ENCODE measurements at places on chromosomes 16 and 17. TPM values are rescaled to one million over a fixed set of nuclear protein-coding genes. Genes with fewer than 3 reads are reported as not detected.

- peaks cover 33% of the 10 kb centered on the region for H3K4me1 ChIP-seq
- no peak overlapping the region for H3K27ac ChIP-seq
- DNase-seq = no peak
- no peaks in the 10 kb centered on the region for H3K27me3 ChIP-seq
- no peak overlapping the region for H3K4me3 ChIP-seq
Observed at GRCh38 chr17:35612924-35613521, 25.9 kb downstream of the AP2B1 start.

DNA sequence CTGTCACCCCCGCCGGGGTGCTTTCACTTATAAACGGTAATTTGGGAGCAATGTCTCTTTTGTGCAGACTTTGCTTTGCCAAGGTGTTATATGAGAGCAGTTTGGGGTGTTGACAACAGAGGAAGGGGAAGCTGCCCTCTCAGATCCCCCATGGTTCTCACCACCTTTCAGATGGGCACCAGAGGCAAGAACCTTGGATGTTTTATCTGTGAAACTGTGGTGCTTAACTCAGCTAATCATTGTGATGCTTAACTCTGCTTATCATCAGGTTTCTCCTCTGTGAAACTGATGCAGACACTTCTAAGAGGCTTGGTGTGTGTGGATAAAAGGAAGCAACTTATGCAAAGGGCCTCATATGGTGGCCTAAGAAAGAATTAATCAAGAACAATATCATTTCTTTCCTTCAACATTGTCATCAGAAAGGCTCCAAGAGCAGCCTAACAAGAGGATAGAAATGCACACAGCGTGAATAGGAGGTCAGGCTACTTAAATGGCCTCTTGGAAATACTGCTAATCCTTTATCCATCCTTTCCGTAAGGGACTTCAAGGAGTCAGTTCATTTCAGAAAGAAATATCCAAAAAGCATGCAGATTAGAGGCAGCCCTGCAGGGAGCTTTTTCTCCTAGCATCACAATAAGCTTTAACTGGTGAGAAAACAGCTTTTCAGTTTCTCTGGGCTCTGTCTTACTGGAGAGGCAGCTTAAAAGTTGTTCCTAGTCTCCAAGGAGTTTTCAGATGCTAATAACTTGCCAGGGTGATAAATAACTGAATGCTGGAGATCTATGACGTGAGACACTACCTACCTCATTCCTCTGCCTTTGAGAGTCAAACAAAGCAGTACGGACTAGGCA lies 55.1 kb upstream of the CLEC3A start:
- H3K4me1 ChIP-seq = peaks cover 4% of the 10 kb centered on the region
- H3K27me3 ChIP-seq = peaks cover 9% of the 10 kb centered on the region
- no peak overlapping the region for H3K27ac ChIP-seq
- no peaks in the 10 kb centered on the region for H3K36me3 ChIP-seq
- DNase-seq = no peak

DNA sequence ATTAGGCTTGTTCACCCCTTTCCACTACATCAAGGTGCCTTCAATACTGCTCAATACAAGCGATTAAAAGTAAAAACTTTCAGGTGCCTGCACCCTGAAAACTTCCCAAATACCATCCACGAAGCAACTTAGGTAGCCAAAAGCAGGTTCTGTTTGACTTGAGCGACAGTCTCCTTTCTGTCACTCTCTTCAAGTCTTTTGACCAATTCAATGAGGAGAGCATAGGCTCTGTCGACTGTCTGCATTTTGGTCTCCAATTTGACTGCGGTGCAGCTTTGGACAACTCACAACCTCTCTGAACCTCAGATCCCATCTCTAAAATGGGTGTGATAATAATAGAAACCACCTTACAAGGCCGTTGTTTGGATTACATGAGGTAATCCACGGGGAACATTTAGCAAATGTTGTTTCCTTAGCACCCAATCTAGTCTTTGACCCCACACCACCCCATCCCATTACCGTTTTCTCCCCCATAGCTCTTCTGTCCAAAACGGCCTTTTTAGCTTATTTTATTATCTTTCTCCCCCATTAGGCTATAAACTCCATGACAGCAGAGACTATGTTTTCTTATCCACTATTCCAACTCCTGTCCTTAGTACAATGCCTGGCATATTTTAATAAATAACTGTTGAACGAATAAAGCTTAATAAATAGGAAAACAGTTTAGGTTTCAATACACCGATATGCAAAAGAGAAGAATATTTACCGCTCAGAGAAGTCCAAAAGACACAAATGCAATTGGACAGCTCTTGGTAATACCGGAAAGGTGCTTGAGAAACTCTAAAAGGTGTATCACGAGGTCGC lies 999 bp downstream of the MARF1 start:
- peaks cover 23% of the 10 kb centered on the region for H3K36me3 ChIP-seq
- DNase-seq = no peak
- peak overlapping the region; percentile 97 for H3K27ac ChIP-seq
- H3K4me1 ChIP-seq = peaks cover 39% of the 10 kb centered on the region
- peak overlapping the region; percentile 93 for H3K4me3 ChIP-seq

GRCh38 chr17:27413315-27413714 lies 42.9 kb upstream of the KSR1 start:
- no peak for DNase-seq
- H3K36me3 ChIP-seq = no peaks in the 10 kb centered on the region
- H3K4me3 ChIP-seq = no peak overlapping the region
- peaks cover 7% of the 10 kb centered on the region for H3K4me1 ChIP-seq

- no peak overlapping the region for H3K27ac ChIP-seq
- peaks cover 55% of the 10 kb centered on the region for H3K4me1 ChIP-seq
- no peaks in the 10 kb centered on the region for H3K27me3 ChIP-seq
- DNase-seq = no peak
- no peak overlapping the region for H3K4me3 ChIP-seq
Observed at GRCh38 chr17:34302636-34303035, 16.6 kb upstream of the CCL8 start.

SNRNP25 gene
- total RNA-seq = 71.2 TPM

QPRT gene
- 20.8 TPM for total RNA-seq

EPN3 gene
- total RNA-seq = 19.9 TPM

POLR2C gene
- total RNA-seq = 47.6 TPM

AATF gene
- total RNA-seq = 24.2 TPM

Data from left ventricle myocardium inferior (tissue), 1 donor.